Mesothelial cell of epicardium (in vitro differentiated cells): ENCODE measurements at places on chromosomes 3 and 15. TPM values are rescaled to one million over a fixed set of nuclear protein-coding genes. Genes with fewer than 3 reads are reported as not detected.
A peak's percentile ranks its signal among the peaks of the same experiment; 100 is the strongest.

RGMA gene
- 23.6 to 26.1 TPM (median 24.3 TPM) in 3 replicates for total RNA-seq

- peak overlapping the region; percentile 92 for H3K4me3 ChIP-seq
- H3K4me1 ChIP-seq: peaks cover 57% of the 10 kb centered on the region
- DNase-seq: peak; percentile 37
- no peaks in the 10 kb centered on the region for H3K27me3 ChIP-seq
- no peaks in the 10 kb centered on the region for H3K36me3 ChIP-seq
Observed at GRCh38 chr15:68278345-68278594, 725 bp downstream of the FEM1B start.

- no peak overlapping the region for H3K27ac ChIP-seq
- H3K4me3 ChIP-seq: no peak overlapping the region
- DNase-seq: no peak
- peaks cover 6% of the 10 kb centered on the region for H3K4me1 ChIP-seq
- H3K36me3 ChIP-seq: no peaks in the 10 kb centered on the region
Observed at GRCh38 chr3:186221760-186222378, 113.0 kb upstream of the ETV5 start.

RPS17 gene
- total RNA-seq: 1,564 to 1,650 TPM (median 1,638 TPM) in 3 replicates

SOX14 gene
- 0.18 to 0.44 TPM (median 0.18 TPM) in 3 replicates for total RNA-seq

ZMYND10 gene
- total RNA-seq: 0.54 to 1.00 TPM (median 0.83 TPM) in 3 replicates

- H3K4me3 ChIP-seq: no peak overlapping the region
- peaks cover 22% of the 10 kb centered on the region for H3K4me1 ChIP-seq
- no peaks in the 10 kb centered on the region for H3K36me3 ChIP-seq
- peaks cover 74% of the 10 kb centered on the region for H3K27me3 ChIP-seq
- peak overlapping the region; percentile 35 for H3K27ac ChIP-seq
- no peak for DNase-seq
Observed at GRCh38 chr3:58581328-58582091, 4.3 kb upstream of the FAM107A start.

VEPH1 gene
- total RNA-seq: 7.2 to 10.2 TPM (median 7.9 TPM) in 3 replicates

TOMM70 gene
- total RNA-seq: 36.5 to 37.3 TPM (median 37.1 TPM) in 3 replicates

DNA sequence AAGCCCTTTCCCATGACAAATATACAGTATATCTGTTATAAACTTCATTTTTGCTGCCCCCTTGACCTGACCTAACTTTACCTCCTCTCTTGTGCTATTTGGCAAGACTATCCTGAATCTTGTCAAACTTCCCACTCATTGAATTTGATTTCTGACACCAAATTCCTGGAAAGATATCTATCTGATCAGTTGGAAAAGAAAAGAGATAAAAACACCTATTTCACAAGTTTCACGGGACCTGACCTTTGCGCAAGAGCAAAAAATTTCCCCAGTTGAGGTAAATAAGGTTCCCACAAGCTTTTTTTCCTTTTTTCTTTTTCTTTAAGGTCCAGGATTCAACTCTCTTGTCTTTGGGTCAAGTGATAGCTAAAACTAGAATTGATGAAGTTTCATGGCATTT is 189.2 kb upstream of the LPP start:
- H3K27ac ChIP-seq: no peak overlapping the region
- no peak for DNase-seq
- no peaks in the 10 kb centered on the region for H3K36me3 ChIP-seq
